ENCODE measurements at places on chromosomes 2 and 18.
A peak's percentile ranks its signal among the peaks of the same experiment; 100 is the strongest.

DNA sequence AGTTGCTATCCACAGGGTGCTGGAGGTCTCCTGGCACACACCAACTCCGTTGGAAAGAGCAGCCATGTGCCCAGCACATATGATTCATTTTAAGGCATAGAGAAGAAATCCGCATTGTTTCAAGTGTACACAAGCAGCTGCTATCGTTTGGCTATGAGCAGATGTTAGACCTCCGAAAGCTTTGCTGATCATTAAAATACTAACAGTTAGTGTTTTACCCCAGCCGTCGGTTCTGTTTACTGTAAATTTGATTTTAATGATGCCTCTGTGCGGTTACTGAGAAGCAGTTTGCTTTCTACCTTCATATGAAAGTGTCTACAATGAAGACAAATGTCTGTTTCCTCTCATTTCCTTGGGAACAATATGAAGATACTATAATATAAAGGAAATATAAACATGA, 154.9 kb downstream of the PTGR3 start:
- no peak for DNase-seq

- no peak for DNase-seq
These were observed 47.3 kb upstream of the OTX1 start for GRCh38 chr2:63003351-63003750.

DNA sequence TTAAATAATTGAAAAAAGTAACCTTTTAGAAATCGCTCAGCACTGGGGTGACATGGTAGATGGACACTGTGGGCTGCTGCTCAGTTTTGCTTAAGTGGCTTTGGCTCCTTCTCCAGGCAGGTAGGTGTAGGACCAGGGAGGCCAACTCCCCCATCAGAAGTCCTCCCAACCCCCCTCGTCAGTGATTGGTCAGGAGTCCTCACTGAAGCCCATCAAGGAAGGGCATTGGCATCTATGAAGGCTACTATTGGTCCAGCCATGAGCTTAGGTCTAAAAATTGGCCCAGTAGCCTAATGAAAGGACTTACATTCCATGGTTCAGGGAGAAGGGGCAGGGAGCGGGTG, 34.7 kb downstream of the ST3GAL5 start:
- DNase-seq = no peak

DNA sequence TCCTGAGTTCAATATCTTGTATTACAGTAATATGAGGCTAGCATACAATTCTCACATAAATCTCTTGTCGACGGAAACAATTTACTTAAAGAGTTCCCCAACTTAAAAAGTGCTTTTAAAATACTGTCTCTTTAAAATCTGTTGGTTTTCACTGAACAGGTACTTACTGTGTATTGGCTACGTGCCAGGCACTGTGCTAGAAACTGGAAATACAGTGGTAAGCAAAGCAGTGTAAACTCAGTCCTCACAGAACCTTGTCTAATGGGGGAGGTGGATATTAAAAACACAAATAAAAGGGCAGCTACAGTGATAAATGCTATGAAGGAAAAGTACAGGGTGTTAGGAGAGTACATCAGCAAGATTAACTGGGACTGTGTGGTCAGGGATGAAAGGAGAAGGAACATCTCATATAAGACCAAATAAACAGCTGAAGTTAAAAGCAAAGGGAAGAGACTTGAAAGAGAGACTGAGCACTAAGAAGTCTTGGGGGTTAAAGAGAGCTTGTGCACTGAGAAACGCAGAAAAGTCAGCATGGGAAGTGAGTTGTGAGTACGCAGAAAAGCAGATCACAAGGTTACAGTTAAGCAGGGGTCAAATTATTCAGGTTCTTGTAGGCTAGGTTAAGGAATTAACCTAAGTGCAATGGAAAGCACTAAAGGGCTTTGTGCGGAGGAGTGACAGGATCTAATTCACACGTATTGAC, 52.5 kb downstream of the USP40 start:
- no peak for DNase-seq

DNA sequence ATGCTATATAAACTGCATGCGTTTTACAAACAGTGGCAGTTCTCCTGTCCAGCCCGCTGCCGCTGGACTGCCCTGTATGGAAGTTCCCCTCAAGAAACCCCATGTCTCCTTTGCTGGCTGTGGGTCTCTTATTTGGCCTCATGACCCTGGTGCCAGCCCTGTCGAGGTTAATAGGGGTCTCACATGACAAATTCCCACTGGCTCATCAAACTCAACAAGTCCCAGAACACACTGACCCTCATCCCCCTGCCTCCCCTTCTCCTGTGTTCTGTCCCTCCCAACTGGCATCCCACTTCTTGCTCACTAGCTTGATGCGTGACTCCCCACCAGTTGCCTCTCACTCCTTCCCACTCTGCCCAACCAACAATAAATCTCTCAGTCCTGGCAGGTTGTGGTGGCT, 137.6 kb upstream of the HS6ST1 start:
- no peak for DNase-seq

DNA sequence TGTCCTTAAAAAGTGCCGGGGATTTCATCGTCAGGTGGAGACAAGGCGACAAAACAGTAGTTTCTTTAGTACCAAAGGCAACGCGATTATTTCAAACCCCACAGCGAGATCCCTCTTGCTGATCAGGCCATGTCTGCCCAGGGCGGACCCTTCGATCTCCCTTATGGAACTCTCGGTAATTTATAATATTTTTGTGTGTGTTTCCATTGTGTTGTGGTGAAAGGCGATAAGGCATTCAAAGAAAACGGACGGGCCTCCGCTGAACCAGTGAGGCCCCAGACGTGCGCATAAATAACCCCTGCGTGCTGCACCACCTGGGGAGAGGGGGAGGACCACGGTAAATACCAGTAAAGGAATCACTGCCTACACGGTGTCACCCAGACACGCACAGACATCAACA, 1.4 kb upstream of the GAD1 start:
- DNase-seq = no peak

GRCh38 chr18:26003356-26003755, 87.1 kb downstream of the SS18 start:
- DNase-seq = no peak

DNA sequence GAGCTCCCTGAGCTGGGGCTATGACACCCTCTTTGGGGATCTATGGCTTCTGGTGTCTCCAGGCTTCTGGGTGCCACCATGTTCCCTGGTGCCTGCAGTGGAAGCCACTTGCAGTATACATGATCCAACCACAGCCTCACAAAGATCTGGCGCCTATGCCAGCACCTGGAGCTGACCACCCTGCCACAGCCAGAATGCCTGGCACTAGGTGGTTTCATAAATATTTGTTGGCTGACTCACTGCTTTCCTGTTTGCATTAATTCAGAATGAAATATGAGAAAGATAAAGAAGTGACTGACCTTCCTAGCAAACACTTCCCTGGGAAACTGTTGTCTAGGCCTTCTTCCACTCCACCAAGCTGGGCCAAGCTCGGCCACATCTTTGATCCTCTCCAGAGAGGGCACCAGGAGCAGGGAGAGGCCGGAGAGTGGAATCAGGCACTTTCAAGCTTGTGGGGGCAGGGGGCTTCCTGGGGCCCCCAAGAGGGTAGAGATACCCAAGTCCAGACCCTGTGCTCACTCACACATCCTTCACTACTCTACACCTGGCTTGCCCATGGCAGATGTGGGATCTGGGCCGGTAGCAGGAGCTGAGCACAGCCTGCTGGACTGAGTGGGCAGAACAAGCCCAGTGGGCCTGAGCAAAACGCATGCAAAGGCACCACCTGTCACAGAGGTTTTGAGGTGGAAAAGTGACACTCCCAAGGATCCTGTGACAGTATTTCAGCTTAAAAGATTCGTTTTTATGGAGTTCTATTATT, 565.7 kb downstream of the SLC4A3 start:
- DNase-seq = peak; percentile 10

- no peak for DNase-seq
These were observed 125.2 kb upstream of the LYPD6 start for GRCh38 chr2:149205143-149205542.

DNA sequence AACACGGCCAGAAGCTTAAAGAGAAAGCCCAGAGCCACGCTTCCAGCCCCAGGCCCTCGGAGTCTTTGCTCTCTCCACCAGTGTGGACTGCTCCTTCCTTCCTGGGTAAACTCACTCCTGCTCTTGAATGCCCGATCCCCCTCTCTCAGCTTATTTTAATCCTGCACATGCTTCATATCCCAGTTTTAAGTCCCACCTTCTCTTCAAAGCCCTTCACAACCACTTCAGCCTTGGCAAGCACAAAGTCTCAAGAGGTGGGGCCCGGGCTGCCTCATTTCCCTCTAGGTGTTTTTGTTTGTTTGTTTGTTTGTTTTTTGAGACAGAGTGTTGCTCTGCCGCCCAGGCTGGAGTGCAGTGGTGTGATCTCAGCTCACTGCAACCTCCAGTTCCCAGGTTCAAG, 21.6 kb upstream of the CREG2 start:
- DNase-seq = no peak

DNA sequence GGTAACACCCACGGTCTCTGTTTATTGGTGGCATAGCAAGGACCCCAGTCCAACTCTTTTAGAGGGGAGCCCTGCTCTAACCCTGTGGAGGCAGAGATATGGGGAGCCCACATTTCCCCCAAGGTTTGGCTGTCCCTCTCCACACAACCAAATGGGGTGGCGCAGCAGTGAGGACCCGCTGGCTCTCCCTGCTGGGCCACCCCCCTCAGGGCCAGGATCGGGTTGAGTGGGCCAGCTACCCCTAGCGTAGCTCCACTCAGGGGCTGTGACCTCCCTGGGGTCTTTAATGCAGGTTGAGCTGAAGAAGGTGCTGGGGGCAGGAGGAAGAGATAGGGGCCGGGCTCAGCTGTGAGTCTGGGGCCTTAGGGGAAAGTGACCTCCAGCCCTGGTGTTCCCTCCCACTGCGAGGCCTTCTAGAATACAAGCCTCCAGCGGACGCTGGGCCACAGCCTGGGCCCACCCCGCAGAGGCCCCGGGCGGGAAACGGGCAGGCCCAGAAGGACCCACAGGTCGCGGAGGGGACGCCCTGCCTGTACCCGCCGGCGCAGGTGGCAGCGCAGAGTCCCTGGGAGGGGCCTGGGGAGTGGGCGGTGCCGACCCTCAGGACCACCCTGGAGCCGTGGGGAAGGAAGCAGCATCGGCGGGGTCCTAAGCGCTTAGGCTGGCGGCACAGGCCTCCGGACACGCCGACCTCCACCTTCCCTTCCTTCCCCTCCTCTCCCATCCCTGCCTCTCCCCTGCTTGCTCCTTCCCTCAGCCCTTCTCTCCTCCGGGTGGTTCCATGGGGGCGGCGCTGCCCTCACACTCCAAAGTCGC, 9.6 kb downstream of the CROCC2 start:
- DNase-seq = no peak

DNA sequence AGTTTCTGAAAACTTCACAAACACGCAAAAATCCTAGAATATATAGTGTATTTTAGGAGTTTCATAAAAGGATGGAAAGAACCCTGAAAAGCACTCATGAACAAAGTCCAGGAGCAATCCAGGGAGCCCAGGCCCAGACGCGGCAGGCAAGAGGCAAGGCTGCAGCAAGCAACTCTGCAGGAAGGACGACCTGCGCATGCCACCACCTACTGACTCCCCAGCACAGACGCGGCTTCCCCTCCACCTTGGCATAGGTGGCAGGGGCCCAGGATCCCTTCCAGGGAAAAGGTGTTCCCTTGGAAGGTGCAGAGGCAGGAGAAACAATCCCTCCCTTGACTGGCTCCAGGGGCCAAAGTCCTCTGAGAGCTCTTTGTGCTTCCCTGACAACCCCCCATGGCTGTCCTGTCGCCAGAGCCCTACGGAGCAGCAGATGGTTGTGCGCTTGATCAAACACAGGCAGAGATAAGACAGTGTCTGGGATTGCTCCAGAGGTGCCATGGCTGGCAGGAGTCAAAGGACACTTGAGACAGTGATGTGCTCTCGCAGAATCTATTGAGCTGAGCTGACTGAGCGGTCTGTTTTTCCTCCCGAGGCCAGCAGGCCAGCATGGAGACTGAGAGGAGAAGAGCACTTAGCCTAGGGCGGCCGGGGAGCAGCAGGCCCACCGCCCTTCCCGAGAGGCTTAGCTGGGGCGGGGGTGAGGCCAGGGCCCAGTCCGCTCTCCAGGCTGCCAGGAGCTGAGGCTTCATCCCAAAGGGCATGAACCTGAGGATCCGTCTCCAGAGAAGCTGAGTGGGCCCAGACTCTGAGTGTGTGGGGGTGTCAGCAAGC, 10.8 kb upstream of the AMER3 start:
- no peak for DNase-seq

- DNase-seq = no peak
These were observed 274.2 kb upstream of the LRATD1 start for GRCh38 chr2:14358339-14358738.

DNA sequence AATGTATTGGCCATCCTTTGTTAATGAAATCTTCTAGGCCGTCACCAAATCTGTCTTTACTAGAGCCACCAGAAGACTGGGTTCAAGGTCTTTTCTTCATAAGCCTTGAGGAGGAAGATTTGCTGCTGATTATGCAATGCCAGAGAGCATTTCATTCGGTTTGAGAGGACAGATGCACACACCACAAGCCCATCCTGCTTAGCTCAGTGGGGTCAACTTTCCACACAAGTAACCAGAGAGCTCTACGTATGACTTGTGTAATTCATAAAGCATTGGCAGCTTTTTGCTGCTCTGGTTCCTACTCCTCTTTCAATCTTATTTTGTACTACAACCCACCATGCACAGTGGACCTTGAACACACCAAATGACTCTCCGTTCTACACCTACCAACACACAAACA, 106.9 kb downstream of the OSR1 start:
- DNase-seq = no peak

GRCh38 chr2:192414794-192415193, 220.1 kb upstream of the TMEFF2 start:
- DNase-seq = no peak

GRCh38 chr18:3263132-3263700, 1.3 kb downstream of the MYL12B start:
- DNase-seq = no peak

- no peak for DNase-seq
These were observed 188.6 kb downstream of the CD226 start for GRCh38 chr18:69759046-69759445.

DNA sequence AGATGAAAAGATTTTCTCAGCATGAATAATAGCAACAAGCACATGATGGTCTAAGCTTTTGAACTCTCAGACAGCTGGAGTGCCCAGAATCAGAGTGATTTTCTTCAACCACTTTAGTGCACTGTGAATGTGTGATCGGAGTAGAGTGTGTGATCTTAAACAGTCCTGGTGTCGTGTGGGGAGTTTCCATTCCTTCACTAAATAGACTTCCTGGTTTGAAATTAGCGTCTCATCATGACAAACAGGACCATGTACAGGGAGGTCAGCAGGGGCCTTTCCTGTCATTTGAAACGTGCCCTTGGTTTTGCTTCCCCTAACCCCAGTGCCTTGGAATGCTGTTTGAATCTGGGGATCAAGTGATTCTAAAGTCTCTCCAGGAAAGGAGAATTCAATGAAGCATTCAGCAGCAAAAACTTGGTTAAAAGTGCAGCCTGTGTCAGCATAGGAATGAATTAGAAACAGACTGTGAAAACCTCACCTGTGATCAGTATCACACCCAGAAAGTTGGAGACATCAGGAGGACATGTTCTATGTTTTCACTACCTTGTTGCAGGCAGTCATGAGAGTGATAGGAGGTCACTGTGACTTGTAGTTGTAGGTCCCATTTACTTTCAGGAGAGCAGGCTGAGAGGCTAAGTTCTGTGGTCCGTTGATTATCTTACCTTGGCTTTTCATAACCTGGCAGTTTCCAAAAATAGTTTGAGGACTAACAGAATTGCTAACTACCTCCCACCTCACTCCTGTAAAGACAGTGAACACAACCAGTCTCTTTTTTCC, 400.3 kb downstream of the MTX2 start:
- no peak for DNase-seq

GRCh38 chr2:75100011-75100800, 99.1 kb downstream of the TACR1 start:
- peak; percentile 94 for DNase-seq

GRCh38 chr18:59661891-59662701, 35.1 kb downstream of the CCBE1 start:
- peak; percentile 44 for DNase-seq

- no peak for DNase-seq
These were observed 1.3 kb upstream of the BAZ2B start for GRCh38 chr2:159617646-159618045.
